GM12864 (cell line): ENCODE measurements at places on chromosomes 4 and X.

- DNase-seq, result peak; percentile 30
Measured at GRCh38 chr4:85084371-85085094, 118.0 kb upstream of the WDFY3 start.

GRCh38 chr4:36835246-36835645 is 409.3 kb upstream of the NWD2 start:
- DNase-seq, result no peak

GRCh38 chr4:80073473-80074008 is 512 bp upstream of the ANTXR2 start:
- no peak for DNase-seq

GRCh38 chr4:91092398-91092980 is 965.3 kb downstream of the CCSER1 start:
- no peak for DNase-seq

GRCh38 chr4:48949086-48949485 is 37.0 kb upstream of the CWH43 start:
- no peak for DNase-seq

DNA sequence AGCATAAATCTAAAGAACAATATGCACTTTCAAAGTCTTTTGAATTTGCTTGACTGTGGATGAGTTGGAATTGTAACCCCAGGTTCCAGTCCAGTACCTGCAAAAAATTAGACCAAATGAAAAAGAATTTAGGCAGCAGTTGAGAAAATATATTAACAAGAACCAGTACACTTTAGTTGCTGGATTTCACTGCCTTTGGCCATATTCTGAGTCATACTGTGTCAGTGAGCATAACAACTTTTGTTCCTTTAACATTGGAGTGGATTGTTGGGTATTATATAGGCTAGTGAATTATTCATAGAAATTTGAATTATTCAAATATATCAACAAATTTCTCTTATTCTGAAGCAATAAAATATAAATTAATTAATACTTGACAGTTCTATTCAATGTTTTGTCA is 101.5 kb upstream of the SMAD1 start:
- no peak for DNase-seq

DNA sequence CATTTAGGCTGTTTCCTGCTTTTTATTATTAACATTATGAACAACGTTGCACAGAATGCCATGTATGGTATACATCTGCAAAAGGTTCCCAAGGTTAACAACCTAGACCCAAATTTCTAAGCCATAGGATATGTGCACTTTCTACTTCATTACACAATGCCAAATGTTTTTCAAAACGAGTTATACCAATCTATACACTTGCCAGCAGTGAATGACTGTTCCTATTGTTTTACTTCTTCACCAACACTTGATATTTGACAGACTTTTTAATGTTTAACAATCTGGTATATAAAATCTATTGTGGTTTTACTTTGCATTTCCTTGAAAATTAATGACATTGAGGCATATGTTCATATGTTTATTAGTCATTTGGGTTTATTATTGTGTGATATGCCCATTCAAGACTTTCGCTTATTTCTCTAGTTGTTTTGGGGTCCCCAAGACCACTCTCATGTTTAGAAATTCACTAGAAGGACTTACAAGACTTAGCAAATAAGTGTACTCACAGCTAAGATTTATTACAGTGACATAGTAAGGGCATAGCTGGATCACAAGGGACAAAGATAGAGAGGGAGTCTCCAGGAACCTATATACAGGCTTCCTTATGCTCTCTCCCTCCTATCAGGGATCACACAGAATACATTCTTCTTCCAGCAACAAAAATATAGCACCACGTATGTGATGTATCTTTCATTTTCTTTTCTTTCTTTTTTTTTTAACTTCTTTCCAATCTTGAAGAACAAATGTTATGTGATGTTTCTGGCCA is 62.5 kb downstream of the TBCK start:
- no peak for DNase-seq

- DNase-seq, result no peak
Measured at GRCh38 chrX:123201720-123202119, 17.6 kb downstream of the GRIA3 start.

GRCh38 chr4:149961876-149962597 is 116.2 kb upstream of the DCLK2 start:
- no peak for DNase-seq

DNA sequence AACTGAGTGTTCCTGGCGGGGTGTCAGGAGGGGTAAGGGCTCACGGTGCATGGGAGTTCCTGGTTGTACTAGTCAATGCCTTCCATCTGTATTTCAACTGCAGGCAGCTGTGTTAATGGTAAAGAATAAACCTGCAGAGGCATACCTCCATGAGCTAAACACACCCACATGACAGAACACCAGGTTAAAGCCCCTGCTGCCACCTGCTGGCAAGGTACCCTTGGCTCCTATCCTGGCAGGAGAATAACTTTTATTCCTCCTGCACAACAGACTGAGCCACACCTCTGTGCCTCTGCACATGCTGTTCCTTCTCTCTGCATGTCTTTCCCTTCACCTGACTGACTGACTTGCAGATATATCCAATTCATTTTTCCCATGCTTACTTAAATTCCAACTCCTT is 11.1 kb downstream of the ITIH6 start:
- no peak for DNase-seq

DNA sequence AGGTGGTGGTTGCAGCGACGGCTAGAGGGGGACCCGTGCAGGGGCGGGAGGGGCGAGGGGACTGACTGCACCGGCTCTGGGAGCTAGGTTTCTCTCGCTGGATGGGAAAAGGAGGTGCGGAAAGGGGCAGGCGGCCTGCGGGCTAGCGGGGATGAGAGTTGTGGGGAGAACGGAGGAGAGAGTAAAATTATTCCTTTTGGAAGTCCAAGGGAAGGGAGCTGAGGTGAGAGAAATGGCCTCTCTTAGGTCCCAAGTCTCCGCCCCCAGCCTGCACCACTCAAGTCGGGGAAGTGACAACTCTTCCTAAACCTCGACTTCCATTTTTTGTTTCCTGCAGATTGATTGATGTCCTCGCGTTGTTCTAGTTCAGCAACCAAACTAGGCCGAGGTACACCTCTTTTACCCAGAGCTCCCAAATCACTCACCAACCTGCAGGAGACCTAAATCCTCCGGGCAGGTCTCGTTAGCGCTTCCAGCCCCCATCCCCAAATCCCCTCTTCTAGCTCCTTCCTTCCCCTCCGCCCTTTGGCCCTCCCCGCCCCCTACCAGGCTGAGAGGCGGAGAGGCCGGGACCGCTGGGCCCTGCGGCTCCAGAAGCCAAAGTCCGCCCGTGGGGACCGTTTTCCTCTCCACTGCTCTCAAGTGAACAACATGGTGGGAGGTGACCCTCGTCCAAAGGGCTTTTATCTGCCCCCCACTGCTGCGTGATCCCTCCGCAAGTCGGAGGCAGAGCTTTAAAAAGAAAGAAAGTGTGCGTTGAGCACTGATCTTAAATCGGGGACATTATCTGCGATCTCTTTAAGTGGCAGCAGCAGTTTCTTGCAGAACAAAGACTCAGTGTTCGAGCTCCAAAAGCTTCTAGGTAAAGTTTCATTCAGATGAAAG is 7.3 kb downstream of the PITX2 start:
- no peak for DNase-seq

- DNase-seq, result no peak
Measured at GRCh38 chr4:165461159-165461821, 82.5 kb downstream of the CPE start.

- no peak for DNase-seq
Measured at GRCh38 chr4:56618734-56619133, 62.4 kb downstream of the HOPX start.

DNA sequence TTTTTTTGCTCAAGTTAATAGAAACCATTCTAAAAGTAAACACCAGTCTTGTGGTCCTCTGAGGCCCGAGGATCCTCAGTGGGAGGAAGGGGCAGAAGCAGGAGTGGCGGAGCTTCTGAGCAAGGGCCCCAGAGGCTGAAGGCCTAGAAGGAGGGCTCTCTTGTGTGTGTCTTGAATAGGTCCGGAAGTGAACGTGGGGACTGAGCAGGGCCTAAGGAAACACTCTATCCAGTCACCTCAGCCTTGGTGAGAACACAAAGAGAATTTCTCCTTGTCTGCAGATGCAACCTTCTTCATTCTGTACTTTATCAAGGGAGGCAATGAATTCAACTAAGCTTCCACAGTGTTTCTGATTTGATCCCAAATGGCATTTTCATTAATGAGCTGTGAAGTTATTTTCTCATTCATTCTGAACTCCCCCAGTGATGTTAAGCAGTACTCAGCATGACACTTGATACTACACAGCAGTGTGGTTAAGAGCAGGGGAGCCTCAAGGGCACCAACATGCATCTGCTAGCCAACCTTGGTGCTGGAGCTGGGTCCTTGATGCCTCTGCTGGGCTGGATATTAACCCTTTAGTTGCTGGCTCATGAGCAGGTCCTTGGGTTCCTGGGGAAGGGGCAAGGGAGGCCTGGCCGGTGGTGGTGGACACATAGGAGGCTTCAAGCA is 64.7 kb downstream of the RBM47 start:
- no peak for DNase-seq

DNA sequence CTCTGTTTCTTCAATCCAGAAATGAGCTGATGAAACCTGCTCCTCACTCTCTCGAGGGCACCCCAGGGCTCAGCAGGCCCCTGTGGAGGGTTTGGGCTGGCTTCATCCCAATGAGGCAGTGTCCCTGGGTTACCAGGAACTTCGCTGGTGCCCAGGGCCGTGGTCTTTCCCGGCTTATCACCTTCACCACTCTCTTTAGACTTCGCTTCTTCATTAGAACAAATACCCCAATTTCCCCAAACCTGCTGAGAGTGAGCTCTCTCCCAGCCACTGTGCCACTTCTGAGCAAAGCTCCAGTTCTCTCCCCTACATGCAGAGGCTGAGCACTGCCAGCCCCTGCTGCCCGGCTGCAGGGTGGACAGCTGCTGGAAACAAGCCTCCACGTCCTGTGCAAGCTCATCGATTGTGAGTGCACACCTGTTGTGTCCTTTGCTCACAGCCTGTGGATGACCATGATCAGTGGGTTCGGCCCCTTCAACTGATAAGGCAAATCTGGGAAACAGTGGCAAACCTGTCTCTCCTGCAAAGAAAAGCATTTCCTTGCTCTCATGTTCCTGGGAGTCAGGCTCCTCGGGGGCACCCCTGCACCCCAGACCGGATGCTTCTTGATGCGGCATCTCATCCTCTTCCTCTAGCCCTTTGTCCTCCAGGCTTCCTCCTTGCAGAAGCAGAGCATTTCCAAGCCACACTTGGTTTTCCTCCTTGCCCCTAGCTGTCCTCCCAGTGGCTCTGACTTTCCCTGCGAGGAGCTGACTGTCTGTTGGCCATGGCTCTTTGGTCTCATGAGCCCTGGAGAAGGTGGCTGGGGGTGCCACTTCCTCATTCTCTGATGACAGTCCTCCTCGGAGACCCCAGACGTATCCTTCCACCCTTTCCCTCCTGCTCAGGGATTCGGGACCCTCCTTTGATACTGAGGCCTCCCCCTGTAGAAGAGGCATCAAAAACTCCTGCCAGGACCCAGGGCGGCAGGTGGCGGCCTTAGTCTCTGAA is 28.7 kb downstream of the C4orf50 start:
- DNase-seq, result no peak

- no peak for DNase-seq
Measured at GRCh38 chr4:126241634-126242033, 926.9 kb downstream of the FAT4 start.

- no peak for DNase-seq
Measured at GRCh38 chrX:632366-633042, 1.9 kb downstream of the SHOX start.

DNA sequence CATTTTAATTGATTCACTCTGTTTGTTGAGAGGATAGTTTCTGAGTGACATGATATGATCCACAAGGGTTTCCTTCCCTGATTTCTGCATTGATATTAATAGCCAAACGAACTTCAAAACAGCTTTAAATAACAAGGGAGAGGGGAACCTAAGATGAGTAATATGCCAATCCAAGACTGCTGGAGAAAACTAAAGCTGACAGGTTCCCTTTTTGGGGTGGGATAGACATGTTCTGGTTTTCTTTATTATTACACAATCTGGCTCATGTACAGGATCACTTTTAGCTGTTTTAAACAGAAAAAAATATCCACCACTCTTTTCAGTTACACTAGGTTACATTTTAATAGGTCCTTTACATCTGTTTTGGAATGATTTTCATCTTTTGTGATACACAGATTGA is 182.2 kb downstream of the AR start:
- no peak for DNase-seq

DNA sequence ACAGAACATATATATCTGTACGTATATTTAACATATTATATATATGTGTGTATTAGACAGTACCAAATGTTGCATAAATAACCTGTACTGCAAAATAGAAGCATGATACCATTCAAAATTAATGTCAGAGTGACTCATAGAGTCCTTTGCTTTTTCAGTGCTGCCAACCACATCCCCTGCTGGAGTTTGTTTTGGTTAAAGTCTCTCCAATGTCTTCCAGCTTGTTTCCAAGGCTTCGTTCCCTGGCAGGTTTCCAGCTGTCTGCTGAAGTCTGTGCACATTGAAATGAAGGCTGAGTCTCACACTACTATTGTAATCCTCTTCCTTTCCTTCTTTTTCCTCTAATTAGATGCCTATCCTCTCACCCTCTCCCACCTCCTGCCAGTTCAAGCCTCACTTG is 14.9 kb downstream of the NRK start:
- DNase-seq, result no peak

- no peak for DNase-seq
Measured at GRCh38 chr4:151048913-151049312, 33.8 kb upstream of the LRBA start.

GRCh38 chr4:166996216-166996615 is 238.1 kb downstream of the SPOCK3 start:
- no peak for DNase-seq

DNA sequence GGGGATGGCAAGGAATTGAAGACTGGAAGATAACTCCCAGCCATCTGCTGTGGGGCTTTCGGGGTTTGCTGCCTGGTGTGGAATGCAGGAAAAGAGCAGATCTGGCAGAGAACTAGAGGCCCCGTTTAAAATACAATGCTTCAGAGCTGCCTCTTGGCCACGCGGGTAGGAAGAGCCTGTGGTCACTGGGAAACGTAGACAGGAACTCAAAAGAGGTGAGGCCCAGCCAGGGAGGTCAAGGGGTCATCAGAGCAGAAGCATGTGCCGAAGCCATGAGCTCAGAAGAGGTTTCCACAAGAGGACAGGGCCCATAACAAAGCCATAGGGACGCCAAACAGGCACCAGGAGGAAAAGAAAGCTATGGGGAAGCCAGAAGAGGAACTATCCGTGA is 14.5 kb upstream of the STS start:
- DNase-seq, result no peak

DNA sequence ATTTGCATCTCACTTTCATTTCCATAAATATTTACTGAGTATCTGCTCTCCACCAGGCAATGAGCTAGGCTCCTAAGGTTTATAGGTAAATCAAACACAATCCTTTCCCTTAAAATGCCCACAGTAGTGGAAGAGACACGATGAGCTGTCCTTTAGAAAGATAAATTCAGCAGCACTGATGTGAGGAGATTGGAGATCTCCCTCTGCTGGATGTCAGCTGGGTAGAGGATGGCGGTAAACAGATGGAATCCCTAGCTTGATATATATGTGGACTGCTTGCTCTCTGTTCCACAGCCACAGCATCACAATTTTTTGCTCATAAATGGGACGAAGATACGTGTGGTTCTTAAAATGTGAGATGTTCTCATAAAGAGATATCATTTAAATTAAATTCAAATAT is 216.4 kb upstream of the RASGEF1B start:
- no peak for DNase-seq
